Kidney epithelial cell (primary cell): ENCODE measurements at places on chromosomes 6 and 20. TPM values are rescaled to one million over a fixed set of nuclear protein-coding genes. Genes with fewer than 3 reads are reported as not detected.

Gene MUC22
- not detected in 2 replicates for total RNA-seq

- no peak for DNase-seq
These were observed 881.2 kb upstream of the EPHA7 start for GRCh38 chr6:94300424-94301144.

GRCh38 chr6:28907394-28907793 lies 16.4 kb downstream of the TRIM27 start:
- no peak for DNase-seq

- no peak for DNase-seq
These were observed 1.5 kb downstream of the CCND3 start for GRCh38 chr6:41939848-41940758.

DNA sequence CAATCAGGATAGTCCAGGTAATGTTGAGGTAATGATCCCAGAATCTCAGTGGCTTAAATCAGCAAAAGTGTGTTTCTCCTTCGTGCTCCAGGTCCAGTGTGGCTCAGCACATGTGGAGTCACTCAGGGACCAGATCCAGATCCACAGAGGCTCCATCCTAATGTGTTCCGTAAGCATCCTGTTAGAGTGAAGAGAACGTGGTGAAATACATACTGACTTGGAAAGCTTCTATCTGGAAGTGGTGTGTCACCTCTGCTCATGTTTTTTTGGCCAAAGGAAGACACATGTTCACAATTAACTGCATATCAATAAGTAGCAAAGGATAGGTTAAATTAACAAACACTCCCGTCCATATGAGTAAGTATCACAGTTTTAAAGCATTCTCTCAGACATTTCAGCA lies 26.8 kb upstream of the PREP start:
- DNase-seq, result no peak

- DNase-seq, result peak; percentile 79
These were observed at the start of gene GZF1 for GRCh38 chr20:23361476-23362391. Gene GZF1, plus strand, starts transcription at chr20:23362182. Its CDS starts 2,202 bp downstream, at chr20:23364384.

- DNase-seq, result no peak
These were observed 128.4 kb upstream of the SGK1 start for GRCh38 chr6:134446218-134446848.

GRCh38 chr20:55153001-55153645 lies 677.7 kb downstream of the DOK5 start:
- DNase-seq, result no peak

DNA sequence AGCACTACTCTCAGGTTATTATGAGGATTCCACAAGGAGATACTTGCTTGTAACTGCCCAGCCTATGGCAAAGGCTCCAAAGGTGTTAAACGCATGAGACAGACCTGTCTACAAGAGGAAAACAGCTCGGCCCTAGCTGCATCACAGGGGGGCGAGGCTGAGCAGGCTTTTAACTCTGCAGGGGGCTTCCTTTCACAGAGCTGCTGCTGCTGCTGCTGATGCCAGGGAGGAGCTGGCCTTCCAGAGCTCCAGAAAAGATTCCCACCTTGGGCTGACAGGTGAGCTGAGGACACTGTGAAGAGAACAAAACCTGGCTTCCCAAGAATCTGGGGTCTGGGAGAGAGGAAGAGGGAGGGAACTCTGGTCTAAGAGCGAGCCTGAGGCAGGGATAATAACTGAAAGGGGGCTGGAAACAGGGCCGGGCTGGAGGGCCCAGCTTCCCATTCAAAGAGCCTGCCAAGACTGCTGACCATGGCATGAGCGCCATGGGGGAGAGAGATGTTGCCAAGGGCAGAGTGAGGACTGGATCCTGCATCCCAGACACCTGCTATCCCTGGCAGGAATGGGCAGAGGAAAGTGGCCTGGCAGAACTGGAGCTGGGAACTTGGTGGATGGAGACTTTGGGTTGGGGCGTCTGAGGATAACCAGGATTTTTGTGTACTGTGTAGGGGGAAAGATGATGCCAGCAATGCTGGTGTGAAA lies 211.1 kb upstream of the LRFN2 start:
- no peak for DNase-seq

DNA sequence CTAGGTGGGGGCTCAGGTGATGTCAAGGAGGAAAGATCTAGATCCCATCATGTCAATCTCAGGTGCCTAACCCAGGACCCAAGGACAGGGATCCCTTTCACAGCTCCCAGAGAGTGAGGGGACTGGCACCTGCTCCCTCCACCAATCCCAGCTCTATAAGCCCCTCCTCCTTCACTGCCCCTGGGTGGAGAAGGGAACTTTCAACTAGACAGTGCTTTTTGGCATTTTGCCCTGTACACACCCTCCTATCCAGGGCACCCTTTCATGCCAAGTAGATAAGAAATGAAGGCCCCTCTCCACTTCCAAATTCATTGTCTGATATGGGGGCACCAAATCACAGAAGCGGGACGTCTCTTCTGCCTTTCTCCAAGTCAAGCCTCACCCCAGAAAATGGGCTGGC lies 61.6 kb downstream of the MDGA1 start:
- no peak for DNase-seq

GRCh38 chr6:13079096-13079723 lies 249.1 kb downstream of the TBC1D7 start:
- no peak for DNase-seq

- DNase-seq, result no peak
These were observed 237.6 kb upstream of the AFDN start for GRCh38 chr6:167588920-167589614.

GRCh38 chr6:157748839-157749571 lies 74.0 kb upstream of the SNX9 start:
- DNase-seq, result no peak
